ENCODE measurements at places on chromosomes 5 and 9.

DNA sequence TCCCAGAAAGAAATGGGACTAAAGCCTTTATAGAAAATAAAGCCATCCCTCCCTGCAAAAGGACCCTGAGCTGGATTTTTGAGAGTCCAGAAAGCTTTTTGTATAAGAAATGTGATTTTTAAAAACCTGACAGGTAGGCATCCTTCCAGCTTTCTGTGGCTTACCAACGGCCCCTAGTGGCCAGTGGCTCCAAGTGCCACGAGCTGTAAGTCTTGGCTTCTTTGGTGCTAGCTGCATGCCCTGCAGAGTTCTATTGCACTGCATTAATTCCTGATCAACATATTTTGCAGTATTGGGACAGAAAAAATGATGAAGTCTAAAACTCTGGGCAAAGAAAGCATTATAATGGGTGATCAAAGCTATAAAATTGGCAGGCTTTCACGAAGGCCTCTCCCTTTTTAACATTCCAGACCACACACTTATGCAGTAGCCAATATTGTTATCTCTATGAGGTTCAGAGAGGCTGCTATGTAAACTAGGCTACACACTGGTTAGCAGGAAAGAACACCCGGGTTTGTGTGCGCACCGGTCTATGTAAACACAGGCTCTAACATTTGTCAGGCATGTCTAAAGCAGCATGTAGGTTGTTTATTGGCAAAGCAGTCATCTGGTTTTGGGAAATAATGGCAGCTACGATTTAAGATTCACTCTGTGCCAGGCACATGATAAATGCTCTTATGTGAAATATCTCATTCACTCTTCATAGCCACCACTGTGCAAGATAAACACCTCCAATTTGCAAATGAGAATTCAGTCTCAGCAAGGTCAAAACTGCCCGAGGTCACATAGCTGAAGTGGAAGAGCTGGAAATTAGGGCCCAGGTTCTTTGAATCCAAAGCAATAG lies 55.2 kb downstream of the NMUR2 start:
- DNase-seq: peak; percentile 90

GRCh38 chr9:77751341-77752091 lies 103.4 kb upstream of the GNA14 start:
- peak; percentile 84 for DNase-seq

DNA sequence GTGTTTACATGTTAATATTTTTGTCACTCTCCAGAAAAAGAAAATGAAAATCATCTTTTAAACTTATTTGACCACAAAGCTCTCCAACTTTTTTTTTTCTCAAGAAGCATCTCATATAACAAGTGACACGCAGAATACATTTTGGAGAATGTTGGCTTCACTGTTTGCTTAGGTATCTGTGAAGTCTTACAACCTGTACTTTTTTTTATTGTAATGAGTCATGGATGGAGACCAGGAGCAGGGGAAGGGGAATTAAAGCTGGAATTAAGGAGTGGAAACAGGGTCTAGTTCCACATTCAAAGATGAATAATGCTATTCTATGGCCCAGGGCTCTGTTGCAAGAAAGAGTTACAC lies 211.9 kb downstream of the MAN2A1 start:
- no peak for DNase-seq

DNA sequence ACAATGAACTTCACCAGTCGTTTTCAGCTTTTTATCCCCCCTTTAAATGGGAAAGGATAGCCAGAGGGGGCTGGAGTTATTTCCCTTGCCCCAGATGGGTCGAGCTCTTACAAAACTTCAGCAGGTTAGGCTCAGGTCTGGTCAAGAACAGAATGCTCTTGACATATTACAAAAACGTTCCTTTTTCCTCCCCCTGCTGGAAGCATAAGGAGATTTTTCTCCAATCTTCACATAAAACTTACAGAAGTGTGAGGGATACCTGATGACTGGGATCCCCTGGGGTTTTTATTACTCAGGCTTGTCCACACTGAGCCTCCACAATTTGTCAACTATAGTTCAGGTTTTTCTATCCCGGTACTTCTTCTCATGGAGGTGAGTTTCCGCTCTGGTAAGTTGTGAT lies 60.8 kb downstream of the CSF2 start:
- no peak for DNase-seq

Measured in NCI-H748 treated with DMSO at 0.1 percent for 48 hours (cell line).